Foreskin melanocyte (primary cell): ENCODE measurements at places on chromosomes 16 and 17.
A peak's percentile ranks its signal among the peaks of the same experiment; 100 is the strongest.

- DNase-seq = no peak
These were observed 149.2 kb upstream of the TBX2 start for GRCh38 chr17:61250335-61250890.

- DNase-seq = no peak
These were observed 52.7 kb upstream of the NOG start for GRCh38 chr17:56540836-56541235.

DNA sequence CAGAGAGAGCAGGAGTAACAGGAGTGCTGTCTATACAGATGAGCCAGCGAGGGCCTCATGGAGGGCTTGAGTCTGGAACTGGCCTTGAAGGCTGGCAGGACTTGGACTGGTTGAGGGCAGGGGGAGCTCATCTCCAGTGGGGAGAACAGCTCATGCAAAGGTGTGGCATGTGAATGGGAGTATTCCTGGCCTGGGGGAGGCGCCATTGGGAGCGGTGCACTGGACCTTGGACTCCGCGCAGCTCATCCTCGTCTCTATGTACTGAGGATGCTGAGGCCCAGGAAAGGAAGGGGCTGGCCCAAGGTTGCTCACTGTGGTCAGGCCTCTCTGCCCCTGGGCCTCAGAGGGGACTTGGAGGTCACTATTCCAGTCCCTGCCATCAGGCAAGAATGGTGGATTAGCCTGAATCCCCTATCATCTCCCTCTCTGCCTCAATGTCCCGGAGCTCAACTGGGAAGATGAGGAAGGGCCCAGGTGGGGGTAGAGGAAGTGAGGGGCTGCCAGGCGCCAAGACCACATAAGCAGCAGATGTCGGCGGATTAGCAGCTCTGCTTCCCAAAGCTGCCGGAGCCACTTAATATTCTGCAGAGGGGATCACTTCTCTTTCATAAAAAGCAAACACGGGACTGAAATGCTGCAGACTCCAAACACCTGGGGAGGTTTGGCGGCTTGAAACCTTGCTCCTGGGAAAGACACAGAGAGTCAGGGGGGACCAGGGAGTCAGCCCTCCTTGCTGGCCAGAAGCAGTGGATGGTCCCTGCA, 88.9 kb downstream of the SDK2 start:
- no peak for DNase-seq

DNA sequence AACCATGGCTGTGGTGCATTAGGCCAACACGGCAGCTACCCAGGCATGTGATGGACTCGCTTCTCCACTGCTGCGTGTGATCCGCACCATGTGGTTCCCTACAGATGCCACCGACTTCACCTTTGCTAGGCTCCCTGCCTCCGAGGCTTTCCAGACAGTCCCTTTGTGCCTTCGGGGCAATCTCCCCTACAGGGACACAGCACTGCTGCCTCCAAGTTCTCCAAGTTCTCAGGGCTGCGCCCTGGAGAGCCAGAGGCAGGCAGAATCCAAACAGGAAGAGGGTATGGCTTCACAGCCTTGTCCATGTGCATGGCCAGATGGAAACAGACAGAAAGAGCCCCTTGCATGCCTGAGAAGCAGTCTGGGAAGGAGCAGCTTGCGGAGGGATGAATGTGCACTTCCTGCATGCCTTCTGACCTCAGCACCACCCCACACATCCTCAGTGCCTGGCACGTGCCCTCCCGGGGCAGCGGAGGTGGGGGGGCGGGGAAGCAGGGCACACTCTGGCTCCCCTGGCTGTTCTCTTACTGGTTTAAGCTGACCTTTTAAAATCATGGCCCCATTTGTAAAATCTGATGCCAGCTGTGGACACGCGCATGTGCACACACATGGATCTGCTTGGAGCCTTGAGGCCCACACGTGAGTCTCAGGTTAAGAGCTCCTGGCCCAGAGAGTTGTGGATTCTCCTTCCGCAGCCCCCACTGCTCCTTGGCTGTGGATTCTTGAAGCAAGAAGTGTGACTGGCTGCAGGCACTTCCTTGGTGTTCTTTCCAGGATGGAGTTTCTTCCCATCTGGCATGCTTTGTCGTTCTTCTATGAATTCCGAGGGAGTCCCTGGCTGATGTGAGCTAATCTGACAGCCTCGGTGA, 55.3 kb upstream of the MTSS2 start:
- peak; percentile 92 for DNase-seq

DNA sequence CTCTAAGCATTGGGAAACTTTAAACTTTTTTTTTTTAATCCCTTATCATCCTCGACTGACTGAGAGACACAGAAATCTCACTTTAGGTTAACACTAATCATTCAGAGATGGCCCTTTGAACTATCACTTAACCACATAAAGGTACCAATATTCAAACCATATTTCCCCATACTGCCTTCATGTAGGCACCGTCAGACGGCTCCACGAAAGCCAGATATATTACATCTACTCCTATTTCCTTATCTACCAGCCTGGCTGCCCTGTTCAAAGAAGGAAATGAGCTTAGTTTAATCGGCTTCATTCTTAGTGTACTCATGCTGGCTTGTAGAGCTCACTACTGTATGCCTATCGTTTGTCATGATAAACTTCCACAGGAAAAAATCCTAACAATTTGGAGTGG, 270.9 kb downstream of the CEP112 start:
- no peak for DNase-seq

DNA sequence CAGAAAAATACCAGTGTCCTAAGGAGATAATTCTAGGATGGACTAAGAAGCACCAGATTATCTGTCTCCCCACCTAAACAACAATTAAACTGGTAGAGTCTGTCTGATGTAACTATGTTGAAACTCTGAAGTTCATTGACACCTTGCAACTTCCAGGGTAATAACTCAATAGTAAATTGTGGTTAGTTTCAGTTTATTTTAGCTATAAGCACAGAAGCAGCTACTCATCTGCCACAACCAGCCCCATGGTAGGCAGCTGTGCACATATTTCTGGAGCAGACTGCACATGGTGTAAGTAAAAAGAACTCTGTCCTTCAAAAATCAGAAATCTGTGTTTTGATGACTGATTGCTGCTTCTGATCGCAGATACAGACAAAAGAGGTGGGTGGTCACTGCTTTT, 852.1 kb downstream of the CDH11 start:
- no peak for DNase-seq

GRCh38 chr16:77574867-77575624, 140.2 kb upstream of the ADAMTS18 start:
- no peak for DNase-seq

GRCh38 chr17:48600244-48601098, 4.3 kb downstream of the HOXB6 start:
- no peak for DNase-seq

- DNase-seq = no peak
These were observed 745 bp upstream of the ABCC1 start for GRCh38 chr16:15948532-15949209.

DNA sequence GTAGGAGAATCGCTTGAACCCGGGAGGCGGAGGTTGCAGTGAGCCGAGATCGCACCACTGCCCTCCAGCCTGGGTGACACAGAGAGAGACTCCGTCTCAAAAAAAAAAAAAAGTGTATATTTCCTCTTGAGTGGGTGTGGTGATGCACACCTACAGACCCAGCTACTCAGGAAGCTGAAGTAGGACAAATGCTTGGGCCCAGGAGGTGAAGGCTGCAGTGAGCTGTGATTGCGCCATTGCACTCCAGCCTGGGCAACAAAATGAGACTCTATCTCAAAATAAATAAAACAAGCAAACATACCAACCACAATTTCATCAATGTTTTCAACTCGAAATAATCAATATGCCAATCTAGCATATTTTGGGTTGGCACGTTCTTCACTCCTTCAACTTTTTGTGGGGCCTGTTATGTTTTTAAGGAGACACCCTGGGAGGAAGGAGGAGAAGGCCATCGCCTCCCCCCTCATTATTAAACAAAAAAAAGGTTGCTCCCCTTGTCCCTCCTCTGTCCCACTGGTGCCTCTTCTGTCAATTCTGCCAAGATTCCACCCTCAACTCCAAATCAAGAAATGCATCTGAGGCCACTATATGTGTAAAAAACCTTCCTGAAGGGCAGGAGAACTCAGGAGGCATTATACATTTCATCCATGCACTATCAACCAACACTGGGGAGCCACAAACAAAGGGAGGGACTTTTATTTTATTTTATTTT, 52.4 kb upstream of the ATF7IP2 start:
- DNase-seq = no peak

DNA sequence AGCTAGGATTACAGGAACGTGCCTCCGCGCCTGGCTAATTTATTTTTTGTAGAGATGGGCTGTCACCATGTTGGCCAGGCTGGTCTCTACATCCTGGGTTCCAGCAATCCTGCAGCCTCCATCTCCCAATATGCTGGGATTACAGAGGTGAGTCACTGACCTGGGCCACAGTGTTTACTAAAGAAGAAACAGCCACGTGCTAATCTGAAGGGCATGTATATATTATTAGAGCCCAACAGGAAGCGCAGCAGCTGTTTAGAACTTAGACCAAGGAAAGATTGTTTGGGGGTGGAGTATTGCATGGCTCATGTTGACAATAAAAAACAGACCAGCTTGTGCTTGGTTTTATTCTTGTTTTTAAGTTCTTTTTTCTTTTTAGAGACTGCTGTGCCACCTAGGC, 60.2 kb downstream of the HAPSTR1 start:
- no peak for DNase-seq

DNA sequence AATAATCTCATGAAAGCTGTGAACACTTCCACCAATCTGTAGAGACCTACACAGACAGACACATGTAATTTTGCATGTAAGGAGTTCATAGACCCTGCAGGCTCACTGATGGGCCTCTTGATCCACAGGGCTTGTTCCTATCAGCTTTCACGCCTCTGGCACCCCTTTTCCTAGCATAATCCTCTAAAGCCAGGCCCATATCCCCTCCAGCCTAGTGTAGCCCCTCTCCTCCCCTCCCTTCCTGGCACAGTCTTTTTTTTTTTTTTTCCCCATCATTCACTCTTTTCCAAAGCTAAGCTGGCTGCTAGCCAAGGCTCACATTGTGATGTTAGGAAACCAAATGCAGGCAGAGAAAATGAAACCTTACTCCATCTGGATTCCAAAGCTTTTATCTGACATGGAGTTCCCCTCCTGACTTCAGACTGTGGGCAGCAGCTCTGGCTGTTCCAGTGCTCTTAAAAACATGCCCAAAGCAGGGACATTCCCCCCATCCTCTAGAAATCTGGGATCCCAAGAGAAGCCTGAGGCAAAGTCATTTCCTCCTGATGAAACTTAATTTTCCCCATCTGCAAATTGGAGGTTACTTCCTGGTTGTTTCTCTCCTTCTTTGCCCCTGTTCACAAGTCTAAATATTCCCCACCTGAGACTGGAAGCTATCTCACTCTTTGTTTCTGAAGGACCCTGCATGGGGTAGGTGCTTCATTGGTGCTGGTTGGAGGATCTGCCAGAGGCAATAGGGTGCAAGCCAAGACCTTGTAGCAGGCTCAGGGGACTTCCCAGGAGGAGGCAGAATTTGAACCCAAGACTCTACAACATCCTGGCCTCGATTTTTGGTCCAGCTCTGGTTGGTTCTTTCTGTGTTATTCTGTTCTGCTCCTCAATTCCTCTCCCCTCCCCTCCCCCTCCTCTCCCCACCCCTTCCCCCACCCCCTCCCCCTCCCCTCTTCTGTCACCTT, 9.9 kb upstream of the CCL5 start:
- DNase-seq = peak; percentile 17

DNA sequence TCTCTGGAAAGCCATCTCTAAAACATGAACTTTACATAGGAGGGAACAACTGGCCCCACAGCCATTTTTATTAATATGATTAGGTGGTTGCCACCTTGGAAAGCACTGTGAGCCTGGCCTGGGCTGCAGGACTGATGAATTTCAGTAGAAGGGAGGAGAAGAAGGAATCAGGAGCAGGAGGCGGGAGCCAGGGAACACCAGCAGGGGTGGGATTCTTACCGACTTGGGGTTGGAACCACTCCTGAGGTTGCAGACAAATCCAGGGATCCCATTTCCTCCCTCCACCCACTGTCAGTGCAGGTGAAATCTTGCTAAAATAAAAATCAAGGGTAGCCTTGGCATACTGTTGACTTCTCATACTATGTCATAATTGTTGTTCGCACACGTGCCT, 16.9 kb upstream of the MAP3K14 start:
- no peak for DNase-seq

DNA sequence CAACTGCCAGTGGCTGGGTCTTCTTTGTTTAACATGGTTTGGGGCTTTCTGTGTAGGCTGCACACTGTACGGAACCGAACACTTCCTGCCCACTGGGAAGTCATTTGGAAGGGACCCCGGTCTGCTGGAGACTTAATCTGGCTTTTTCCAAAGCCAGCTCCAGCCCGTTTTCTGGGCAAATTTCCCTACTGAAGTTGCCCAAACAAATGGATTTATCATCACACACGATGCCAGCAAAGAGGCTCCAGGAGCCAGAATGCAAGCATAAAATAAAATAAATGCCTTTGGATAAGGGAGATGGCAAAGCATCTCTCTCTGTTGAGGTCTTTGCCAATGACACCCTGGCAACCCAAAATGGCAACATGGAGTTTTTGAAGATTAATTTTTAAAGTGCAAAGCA, 259.9 kb upstream of the IRX3 start:
- DNase-seq = no peak

DNA sequence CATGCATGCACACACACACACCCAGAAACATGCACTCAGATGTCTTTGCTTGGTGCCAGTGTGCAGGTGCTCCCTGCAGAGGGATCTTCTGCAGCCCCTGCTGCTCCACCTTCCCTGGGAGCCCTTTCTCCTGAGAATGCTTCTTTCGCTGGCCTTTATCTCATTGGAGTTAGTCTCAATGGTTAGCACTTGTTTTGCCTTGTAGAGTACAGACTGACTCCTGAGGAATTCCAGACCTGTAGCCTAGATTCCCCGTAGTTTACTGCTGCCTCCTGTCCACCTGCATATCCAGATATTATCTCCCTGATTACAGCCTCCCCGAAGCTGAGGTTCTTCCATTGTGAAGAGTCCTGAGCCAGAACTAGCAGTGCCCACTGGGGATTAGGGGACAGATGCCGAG, 3.1 kb upstream of the KRT12 start:
- no peak for DNase-seq

- no peak for DNase-seq
These were observed 4.5 kb downstream of the CCR7 start for GRCh38 chr17:40560592-40561293.

DNA sequence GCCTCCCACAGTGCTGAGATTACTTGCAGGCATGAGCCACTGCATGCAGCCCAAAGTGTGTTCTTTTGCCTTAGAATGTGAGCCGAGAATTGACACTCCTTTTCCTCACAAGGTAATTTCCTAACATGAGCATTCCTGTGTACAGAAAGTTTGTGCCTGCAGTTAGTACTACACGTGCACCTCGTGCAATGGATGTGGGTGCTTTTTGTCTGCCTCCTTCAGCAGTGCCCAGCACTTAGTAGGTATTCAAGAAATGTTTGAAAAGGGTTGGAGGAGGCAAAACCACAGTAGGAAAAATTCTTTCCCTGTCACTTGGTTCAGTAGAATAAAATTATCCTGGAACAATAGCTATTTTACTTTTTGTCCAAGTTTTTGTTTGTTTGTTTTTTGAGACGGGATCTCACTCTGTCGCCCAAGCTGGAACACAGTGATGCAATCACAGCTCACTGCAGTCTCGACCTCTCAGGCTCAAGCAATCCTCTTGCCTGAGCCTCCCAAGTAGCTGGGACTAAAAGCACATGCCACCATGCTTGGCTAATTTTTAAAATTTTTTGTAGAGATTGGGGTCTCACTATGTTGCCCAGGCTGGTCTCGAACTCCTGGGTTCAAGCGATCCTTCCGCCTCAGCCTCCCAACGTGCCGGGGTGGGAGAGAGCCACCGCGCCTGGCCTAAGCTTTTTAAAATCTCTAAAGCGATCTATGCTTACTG, 2.4 kb downstream of the NDE1 start:
- DNase-seq = no peak

- no peak for DNase-seq
These were observed 89.9 kb downstream of the ABR start for GRCh38 chr17:1089915-1090314.
